EH (cell line): ENCODE measurements at places on chromosomes 11 and 22.
A peak's percentile ranks its signal among the peaks of the same experiment; 100 is the strongest.

GRCh38 chr22:27545085-27545484 is 256.5 kb downstream of the MN1 start:
- DNase-seq: no peak

DNA sequence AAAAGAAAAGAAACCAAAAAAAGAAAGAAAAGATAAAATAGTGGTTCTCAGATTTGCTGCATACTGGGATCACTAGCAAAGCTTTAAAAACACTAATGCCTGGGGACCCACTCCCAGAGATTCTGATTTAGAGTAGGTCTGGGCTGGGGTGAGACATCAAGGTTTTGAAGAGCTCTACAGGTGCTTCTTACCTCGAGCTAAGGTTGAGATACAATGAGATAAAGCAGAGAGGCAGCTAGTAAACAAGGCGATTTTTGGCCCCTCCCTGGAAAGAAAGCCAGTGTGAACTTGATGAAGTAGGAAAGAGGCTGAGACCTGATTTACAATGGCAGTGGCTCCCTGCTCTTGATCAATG is 327.6 kb upstream of the CCDC90B start:
- no peak for DNase-seq

- no peak for DNase-seq
Observed at GRCh38 chr11:67027483-67027930, 4.6 kb downstream of the SYT12 start.

GRCh38 chr11:11972730-11973341 is 35.6 kb downstream of the DKK3 start:
- no peak for DNase-seq

DNA sequence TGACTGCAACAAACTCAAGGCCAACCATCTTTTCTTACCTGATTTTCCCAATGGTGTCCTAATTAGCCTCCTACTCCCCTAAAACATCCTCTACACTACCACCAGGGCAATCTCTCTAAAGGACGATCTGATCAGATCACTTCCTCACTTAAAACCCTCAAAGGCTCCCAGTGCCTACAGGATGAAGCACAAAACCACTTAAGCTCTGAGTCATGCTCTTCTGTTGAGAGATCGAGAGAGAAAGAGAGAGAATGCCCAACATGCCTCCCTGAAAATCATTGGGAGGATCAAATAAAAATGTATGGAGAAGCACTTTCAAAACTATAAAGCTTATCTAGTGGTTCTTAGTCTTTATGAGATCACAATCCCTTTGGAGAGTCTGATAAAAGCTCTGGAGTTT is 171.1 kb downstream of the CADM1 start:
- peak; percentile 52 for DNase-seq

DNA sequence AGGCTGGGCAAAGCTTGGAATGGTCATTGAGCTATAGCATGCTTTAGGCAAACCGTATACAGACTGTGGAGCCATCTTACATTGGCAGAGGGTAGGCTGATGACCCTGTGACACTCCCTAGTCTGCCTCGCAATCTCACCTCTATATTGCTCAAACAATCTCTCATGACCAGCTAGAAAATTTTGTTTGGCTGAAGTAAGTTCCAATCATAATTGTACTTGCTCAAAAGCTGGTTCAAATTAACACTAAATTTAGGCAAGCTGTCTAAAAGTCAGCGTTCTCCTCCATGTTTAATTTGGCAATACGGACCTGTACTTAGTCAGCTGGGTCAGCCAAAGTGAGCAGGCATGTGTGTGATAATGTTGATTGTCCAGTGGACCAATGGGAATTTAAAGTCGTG is 133.0 kb downstream of the SWAP70 start:
- no peak for DNase-seq

DNA sequence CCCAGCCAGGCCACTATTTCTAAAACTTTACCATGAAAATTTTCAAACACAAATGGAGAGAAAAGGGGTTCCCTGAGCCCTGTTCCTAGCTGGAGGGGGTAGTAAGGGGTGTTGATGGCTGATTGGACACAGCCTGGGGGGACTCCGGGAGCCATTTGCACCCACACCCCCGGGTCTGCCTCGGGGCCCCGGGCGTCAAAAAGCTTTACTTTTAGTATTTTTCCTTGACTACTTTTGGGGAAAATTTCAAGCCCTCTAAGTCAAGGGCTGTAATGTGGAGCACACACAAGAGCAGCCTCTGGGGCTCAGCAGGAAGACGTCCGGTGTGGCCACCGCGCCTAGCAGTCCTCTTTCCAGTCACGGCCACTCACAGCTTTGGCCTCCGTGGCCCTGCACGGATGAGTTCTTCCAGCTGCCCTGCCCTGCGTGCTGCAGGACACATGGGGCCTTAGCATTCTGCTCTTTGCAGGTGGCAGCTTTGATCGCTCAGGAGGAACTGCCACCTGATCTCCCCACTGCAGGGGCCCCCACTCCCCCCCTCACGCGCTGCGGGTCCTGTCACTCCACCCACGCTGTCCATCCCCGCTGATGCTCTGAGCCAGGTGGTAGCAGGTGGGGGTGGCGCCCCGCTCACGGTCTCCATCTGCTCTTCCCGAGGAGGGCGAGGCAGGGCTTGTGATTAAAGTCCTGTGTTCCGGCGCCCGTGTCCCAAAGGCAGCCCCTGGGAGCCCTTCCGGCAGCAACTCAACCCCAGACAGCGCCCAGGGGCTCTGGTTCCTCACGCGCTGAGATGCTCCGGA is 14.4 kb downstream of the RNH1 start:
- no peak for DNase-seq

DNA sequence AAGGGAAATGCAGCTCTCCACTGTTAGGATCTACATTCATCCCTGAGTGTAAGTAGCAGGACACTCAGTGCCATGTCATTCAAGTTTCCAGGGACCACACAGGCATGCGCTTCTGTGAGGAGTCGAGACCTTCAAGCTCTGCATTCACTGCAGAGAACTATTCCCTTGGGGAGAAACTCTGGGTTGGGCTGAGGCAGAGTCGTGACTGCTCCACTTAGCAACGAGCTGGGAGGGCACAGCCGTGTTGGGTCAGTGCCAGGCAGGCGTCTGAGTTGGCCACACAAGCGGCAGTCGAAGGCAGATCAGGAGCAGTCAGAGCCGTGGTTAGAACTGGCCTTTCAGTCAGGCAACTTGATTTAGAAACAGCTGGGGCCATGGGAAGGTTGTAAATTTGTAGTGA is 14.7 kb downstream of the MPEG1 start:
- peak; percentile 59 for DNase-seq

DNA sequence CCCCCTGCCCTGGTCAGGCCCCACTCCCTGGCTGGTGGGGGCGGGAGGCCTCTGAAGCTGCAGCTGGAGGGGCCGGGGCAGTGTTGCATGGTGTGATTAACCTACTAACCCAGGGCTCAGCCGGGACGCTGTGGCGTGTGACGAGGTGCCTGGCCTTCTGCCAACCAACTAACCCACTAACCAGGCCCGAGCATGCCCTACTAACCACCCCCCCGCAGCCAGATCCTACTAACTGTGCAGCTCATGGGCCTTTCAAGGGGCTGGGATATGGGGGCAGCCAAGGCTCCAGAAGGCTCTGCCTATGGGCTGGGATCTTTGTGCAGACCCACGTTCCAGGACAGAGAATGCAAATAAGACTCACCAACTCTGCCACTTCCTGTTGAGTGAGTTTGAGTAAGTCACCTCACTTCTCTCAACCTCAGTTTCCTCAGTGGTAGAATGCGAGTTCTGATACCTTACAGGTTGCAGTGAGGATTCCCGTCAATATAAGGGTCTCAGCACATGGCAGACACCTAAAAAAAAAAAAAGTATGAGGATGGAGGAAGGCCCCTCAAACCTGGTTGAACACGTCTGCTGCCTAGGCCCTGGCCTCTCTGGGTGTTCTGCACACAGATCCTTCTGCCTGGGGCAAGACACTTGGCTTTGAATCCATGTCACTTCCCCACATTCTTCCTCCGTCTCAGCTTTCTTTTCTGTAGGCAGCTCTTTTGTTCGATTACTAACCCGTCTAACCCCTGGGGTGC is 14.1 kb downstream of the MIAT start:
- DNase-seq: no peak

DNA sequence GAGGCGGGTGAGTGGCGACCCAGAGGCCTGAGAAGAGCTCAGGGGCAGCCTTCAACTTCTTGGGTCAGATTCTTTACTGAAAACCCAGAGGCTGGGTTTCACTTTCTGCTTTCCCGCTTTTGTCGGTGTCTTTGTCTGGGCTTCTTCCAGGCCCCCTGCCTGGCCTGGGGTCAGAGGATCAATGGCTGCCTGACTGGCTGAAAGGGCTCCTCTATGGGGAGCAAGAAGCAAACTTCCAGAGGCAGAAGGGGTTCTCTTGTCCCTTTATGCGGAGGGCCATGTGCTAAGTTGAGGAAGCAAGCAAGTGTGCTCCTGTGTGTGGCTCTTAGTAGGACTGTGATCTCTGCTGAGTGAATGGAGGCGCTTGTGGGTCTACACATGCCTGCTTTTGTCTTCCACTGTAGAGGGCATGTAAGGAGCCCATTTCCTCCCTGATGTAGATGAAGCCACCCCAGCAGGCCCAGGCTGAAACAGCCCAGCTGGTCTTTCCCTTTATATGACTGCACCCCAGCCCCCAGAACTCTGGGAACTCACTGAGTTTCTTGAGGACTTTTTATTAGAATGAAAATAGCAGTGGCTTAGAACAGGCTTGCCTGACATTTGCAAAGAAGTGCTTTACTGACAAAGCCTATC is 1.0 kb upstream of the PKNOX2 start:
- no peak for DNase-seq

DNA sequence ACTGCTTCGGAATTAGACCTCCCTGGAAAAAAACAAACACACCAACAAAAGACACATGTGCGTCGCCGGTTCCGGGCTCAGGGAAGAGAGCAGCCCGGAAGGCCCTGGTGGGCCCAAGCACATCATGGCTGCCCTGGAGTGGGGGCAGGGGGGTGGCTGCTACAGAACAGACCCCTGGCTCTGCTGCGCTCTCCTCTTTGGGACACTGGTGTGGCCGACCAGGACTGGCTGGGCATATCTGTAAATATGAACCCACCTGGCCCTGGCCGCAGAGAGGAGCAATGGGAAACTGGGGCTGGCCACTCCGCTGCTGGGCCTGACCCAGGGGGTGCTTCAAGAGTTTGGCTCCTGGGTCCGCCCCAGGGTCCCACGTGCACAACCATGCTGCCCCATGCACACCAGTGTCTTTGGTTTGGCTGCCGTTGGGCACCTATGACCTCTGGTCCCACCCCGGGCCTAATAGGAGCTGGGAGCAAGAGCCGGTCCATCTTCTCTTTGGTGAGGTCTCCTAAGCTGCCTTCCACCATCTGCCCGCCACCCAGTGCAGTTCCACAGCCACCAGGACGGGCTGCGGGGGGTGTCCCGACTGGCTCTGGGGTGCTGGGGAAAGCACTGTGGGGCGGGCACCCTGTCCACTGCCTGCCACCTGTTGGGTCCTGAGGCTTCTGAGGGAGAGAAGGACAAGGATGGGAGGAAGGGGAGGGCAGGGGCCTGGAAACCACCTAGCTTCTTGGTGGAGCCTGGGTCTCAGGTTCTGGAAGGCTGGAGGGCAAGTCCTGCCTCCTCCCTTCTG is 30.1 kb downstream of the PPM1F start:
- DNase-seq: no peak

DNA sequence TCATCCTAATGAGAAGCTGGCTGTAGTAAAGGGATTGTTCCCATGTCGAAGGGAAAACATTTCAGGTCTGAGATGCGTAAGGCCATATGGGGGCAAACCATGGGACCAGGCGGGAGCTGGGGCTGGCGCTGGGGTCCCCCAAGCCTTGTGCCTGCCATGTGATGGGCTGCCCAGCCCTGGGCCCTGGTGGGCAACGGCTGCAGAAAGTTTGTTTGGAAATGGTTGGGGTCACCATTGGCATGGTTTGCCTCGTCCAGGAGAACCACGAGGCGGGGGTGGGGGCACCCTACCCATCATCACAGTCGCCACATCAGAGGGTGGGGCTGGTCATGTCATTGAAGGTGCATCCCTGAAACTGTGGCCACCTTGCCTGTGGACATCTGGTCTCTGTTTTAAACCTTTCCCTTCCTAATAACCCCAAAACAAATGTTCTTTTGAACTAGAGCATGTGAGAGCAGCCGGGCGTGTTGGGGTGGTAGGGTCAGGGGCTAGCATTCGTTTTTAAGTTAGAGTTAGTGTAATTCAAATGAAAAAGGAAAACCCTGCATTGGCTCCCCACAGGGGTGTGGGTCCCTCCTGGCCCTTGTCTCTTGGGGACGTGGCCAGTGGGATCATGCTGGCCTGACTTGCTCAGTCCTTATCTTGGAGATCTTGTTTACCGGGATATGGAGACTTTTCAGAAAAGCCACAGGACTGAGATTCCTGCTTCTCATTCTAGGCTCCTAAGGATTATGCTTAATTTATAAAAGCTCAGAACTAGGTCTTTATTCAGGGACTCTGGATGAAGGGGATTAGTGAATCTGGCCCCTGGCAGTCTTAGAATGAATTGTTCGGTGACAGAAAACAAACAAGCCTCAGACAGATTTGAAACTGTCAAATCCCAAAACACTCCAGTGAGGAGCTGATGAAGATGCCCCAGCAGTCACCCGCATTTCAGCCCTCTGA is 98.5 kb downstream of the CTTN start:
- no peak for DNase-seq

GRCh38 chr22:24529898-24530297 is 25.0 kb downstream of the GUCD1 start:
- no peak for DNase-seq

DNA sequence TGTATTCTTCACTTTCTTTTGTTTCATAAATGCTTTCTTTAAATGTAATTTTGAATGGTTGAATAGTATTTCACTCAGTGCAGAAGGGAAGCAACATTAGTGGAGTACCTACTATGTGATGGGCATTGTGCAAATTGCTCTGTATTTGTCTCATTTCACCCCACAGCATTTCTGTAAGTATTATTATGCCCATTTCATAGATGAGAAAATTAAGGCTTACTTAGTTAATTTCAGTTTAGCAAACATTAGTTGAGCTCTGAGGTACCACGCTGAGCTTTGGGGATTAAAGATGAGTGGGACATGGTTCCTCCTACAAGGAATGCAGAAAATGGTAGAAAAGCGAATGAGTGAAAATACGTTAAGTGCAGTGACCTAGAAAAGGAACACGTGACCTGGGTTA is 58.1 kb downstream of the SWAP70 start:
- no peak for DNase-seq

DNA sequence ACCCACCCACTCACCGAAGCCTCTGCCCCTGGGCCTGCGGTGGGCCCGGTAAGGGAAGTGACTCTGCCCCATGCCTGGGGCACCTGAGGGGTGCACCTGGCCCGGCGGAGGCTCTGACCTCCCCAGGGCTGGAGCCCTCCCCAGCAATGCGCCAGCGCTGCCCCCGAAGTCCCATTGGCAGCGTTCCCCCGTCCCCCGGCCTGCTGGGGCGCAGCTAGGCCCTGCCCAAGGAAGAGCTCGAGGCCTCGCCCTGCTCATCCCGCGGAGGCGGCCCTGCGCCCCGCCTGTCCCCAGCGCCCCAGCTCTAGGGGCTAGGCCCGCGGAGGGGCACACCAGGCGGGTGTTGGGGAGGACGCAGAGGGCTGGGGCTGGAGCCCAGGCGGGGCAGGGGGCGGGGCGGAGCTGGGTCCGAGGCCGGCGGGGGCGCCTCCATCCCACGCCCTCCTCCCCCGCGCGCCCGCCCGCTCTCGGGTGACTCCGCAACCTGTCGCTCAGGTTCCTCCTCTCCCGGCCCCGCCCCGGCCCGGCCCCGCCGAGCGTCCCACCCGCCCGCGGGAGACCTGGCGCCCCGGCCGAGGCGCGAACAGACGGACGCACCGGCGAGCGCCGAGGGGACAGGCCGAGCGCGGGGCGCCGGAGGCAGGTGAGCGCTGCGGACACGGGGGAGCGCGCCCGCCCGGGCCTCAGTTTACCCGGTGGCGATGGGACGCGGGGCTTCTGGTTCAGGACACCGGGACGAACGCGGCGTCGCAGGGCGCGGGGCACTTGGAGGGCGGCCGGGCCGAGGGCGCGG is at the start of gene EPS8L2:
TSS of gene EPS8L2 (plus strand) at position 586 of the 793 bp plus-strand sequence. CDS start 3,177 bp downstream, outside the sequence.
- DNase-seq: peak; percentile 16
